EL (cell line): ENCODE measurements at places on chromosomes 7 and 10.

- DNase-seq: no peak
These were observed 303.9 kb downstream of the OTUD1 start for GRCh38 chr10:23742807-23743206.

- no peak for DNase-seq
These were observed 67.3 kb upstream of the VWC2 start for GRCh38 chr7:49706106-49706505.

DNA sequence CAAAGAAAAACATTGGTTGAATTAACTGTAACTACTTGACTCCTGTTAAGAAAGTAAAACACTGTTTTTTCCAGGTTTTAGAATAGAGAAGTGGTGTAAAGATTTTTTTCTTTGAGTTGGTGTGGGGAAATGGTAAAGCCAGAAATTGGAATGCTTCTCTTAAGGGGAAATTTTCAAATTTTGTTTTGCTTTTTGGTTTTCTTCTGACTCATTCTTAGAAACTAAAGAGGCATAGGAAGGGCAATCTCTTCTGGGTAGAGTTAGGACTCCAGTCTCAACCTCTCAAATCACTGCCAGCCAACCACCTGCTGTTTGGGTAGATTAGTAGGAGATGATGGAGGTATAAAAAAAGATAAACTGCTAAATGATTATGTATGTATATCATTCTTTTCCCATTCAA lies 47.7 kb upstream of the STRIP2 start:
- no peak for DNase-seq

DNA sequence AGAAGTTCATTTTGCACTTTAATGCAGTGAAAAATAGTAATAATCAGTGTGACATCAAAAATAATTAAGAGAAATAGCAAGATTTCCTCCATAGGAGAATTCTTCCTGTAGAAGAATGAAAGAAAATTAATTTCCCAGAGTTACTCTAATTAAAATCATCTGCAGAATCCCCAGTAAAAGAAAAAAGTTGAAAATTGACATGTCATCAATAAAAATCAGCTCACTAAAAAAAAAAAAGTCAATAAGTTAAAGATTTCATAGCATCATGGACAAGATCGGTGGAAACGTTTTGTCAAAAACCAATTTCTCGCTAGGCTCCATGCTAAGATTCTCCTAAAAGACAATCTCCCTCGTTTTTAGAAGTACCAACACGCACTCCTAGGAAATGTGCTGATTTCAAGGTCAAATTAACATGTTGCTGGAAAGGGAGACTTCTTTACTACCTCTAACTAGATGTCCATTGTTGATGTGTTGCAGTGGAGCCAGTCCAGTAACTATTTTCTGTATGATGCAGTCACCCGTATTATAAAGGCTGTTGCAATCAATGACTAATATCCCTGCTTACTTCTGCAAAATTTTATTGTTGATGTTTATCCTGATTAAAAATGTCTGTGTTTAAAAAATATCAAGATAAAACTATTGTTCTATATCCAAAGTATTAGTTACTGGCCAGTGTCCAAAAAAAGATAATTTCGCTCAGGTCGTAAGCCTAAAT lies 591.9 kb upstream of the MGMT start:
- no peak for DNase-seq

DNA sequence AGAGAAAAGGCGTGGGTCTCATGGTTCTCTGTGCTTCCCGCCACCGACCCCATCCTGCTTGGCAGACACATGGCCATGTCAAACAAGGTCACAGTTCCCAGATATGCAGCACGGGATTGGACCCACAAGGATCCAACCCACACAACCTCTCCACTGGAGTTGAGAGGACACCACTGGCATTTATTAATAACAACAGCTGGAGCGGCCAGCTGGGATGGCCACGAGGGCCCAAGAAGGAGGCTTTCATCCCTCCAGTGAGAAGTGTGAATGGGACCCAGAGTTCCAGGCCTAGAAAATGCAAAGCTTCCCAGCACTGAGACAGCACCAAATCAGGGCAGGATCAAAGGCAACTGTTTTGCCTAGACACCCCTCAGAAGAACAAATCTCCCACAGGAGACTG lies 31.5 kb downstream of the FGFR2 start:
- no peak for DNase-seq

DNA sequence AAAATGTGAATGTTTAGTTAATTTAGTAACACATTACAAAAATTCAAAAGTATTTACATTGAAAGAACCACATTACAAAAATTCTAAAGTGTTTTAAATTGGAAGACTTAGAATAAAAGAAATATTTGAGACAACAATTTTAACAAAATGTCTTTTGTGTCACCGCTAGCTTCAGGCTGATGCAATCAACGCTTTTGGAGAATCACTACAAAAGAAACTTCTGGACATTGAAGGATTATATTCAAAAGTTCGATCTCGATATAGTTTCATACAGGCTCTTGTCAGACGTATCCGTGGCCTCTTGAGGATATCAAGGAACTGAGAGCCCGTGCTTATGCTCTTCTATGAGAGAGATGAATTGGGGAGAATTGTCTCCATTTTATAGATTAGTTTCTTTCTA lies 14.1 kb upstream of the STMP1 start:
- no peak for DNase-seq
